GM12878 (cell line): ENCODE measurements at places on chromosomes 12 and 14. TPM values are rescaled to one million over a fixed set of nuclear protein-coding genes. Genes with fewer than 3 reads are reported as not detected.

GRCh38 chr14:39469094-39469710 is 37.0 kb upstream of the FBXO33 start:
- H3K4me1 ChIP-seq = no peaks in the 10 kb centered on the region
- no peaks in the 10 kb centered on the region for H3K27me3 ChIP-seq
- DNase-seq = no peak
- H3K36me3 ChIP-seq = no peaks in the 10 kb centered on the region

GRCh38 chr14:61396694-61397093 is 75.3 kb downstream of the PRKCH start:
- DNase-seq = no peak
- H3K36me3 ChIP-seq = peaks cover 4% of the 10 kb centered on the region; the same call in 1 of the 2 replicates
- peaks cover 14% of the 10 kb centered on the region for H3K4me1 ChIP-seq
- H3K27ac ChIP-seq = no peak overlapping the region
- H3K27me3 ChIP-seq = no peaks in the 10 kb centered on the region

- peaks cover 7% of the 10 kb centered on the region for H3K4me1 ChIP-seq
- H3K36me3 ChIP-seq = no peaks in the 10 kb centered on the region
- no peaks in the 10 kb centered on the region for H3K27me3 ChIP-seq
- H3K27ac ChIP-seq = no peak overlapping the region
- no peak for DNase-seq
Measured at GRCh38 chr14:97704316-97704885, 907.2 kb downstream of the VRK1 start.

DNA sequence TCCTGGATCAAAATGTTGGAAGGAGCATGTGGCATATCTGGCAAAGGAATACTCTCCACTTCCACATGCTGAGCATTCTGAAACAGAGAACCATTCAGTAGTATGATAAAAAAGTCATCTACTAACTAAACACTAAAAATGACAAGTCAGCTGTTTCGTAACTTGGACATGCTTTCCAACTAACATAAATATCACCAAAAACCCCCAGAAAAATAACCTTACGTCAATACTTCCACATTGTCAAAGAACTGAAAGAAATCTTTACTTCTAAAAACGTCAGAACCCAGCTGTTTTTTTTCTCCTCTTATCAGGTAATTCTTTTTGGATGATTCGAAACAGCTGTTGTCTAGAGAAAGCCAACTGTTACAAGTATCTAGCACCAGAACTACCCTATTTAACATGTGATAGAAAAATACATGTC is 8.2 kb downstream of the WBP11 start:
- no peak overlapping the region for H3K4me3 ChIP-seq
- DNase-seq = no peak
- no peaks in the 10 kb centered on the region for H3K27me3 ChIP-seq
- peaks cover 41% of the 10 kb centered on the region for H3K36me3 ChIP-seq
- no peaks in the 10 kb centered on the region for H3K4me1 ChIP-seq
- no peak overlapping the region for H3K27ac ChIP-seq

DNA sequence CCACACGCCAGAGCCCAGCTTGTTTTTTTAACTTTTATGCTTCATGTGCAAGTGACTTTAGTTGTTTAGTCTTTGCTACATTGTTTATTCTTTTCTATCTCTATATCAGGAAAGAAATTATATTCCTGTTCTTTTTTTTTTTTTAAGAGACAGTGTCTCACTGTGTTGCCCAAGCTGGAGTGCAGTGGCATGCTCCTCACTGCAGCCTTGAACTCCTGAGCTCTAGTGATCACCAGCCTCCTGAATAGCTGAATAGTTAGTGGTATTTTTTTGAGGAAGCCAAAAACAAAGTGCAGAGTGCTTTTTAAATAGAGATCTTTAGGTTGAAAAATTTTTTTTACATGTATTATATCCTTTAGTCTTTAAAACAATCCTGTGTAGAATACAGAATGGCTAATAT is 58.2 kb downstream of the ETNK1 start:
- peaks cover 4% of the 10 kb centered on the region for H3K36me3 ChIP-seq
- no peak overlapping the region; the same call in 1 of the 2 replicates for H3K27ac ChIP-seq
- H3K4me1 ChIP-seq = peaks cover 18% of the 10 kb centered on the region

- no peak for DNase-seq
- H3K27ac ChIP-seq = no peak overlapping the region
- no peaks in the 10 kb centered on the region for H3K27me3 ChIP-seq
- no peaks in the 10 kb centered on the region for H3K36me3 ChIP-seq
Measured at GRCh38 chr12:74454109-74454508, 83.5 kb upstream of the ATXN7L3B start.

- no peak for DNase-seq
- no peaks in the 10 kb centered on the region for H3K4me1 ChIP-seq
- H3K27ac ChIP-seq = no peak overlapping the region
- H3K36me3 ChIP-seq = no peaks in the 10 kb centered on the region
Measured at GRCh38 chr12:56081393-56082347, 1.7 kb downstream of the ERBB3 start.

DNA sequence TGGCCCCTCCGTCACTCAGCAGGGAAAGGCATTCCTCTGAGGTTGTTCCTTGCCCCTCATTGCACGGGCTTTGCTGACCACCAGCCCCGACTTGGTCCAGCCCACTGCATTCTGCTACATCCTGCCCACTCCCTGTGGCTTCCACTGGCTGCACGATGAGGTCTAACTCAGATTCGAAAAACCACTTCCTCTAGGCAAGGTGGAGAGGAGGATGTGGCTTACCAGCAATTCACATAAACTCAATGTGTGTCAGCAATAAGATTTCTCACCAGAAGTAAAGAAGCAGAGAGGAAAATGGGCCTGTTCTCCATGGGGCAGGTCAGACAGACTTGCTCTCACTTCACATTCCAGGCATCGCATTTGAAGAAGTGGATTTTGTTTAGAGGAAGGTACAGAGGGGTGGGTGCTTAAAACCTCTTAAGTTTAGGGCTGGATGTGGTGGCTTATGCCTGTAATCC is 14.7 kb downstream of the GPR68 start:
- H3K27ac ChIP-seq = peak overlapping the region; percentile 92
- H3K4me1 ChIP-seq = peaks cover 53% of the 10 kb centered on the region
- no peaks in the 10 kb centered on the region for H3K27me3 ChIP-seq
- peak; percentile 96 for DNase-seq

DNA sequence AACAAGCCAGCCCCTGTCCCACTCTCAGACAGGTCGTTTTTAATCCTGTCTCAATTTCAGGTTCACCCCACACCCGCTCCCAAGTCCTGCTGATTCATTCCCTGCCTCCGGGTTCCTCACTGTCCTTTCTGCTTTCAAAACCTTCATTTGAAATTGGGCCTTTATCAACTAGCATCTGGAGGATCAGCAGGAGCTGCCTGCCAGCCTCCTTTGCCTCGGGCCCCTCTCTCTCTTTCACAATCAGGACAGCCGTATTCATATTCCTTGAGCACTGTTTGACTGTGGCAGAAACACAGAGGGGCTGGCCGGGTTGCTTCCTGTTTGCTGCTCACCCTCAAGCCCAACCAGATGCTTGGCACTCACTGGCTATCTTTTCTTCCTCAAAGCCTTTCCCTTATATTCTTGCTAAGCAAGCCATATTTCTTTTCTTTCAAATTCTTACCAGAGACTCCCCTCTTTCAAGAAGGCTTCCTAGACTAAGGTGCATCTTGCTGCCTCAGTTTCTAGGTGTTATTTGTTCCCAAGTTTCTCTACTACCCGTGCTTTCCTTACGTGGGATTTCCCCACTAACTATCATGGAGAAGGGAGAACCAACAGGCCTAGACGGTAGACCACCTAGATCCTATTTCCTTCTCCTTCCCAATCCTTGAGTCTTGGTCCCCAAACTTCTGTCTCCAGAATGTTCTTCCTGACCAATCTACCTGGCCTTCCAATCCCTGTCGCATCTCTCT is 3.0 kb downstream of the GALNT6 start:
- peak overlapping the region; percentile 52 for H3K4me3 ChIP-seq
- no peaks in the 10 kb centered on the region; the same call in 1 of the 2 replicates for H3K36me3 ChIP-seq
- no peaks in the 10 kb centered on the region for H3K27me3 ChIP-seq
- H3K4me1 ChIP-seq = peaks cover 35% of the 10 kb centered on the region
- no peak for DNase-seq

Gene BEST3
- not detected in 2 replicates for total RNA-seq

Gene NOS1
- 0.03 TPM in 1 of 2 replicates, not detected in the other for total RNA-seq

GRCh38 chr12:117277875-117278274 is 83.6 kb downstream of the NOS1 start:
- DNase-seq = no peak
- no peak overlapping the region for H3K4me3 ChIP-seq
- H3K4me1 ChIP-seq = peaks cover 4% of the 10 kb centered on the region
- no peaks in the 10 kb centered on the region for H3K27me3 ChIP-seq
- H3K36me3 ChIP-seq = no peaks in the 10 kb centered on the region
- H3K27ac ChIP-seq = no peak overlapping the region

DNA sequence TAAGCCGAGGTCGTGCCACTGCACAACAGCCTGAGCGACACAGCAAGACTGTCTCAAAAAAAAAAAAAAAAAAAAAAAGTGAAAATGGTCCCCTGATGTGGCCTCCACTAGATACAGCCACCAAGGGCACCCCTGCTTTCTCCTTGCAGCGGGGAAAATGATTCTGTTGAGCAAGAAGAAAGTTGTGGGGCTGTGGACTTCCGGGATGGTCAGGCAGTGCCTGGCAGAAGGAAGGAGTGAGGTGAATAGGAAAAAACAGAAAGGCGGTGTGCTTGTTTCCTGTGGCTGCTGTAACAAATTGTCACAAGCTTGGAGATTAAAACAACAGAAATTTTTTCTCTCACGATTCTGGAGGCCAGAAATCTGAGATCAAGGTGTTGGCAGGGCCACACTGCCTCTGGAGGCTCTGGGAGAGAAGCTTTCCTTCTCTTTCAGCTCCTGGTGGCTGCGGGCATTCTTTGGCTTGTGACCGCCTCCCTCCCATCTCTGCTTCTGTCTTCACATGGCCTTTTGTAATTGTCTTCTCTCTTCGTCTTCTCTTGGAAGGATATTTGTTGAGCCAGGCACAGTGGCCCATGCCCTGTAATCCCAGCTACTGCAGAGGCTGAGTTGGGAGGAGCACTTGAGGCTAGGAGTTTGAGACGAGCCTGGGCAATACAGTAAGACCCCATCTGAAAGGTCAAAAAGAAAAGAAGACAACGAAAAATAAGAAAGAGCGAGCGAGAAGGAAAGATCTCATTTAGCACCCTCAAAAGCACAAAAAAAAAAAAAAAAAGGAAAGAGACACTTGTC is 116.6 kb upstream of the MED13L start:
- no peaks in the 10 kb centered on the region for H3K36me3 ChIP-seq
- no peaks in the 10 kb centered on the region; the same call in none of the 2 replicates for H3K27me3 ChIP-seq
- H3K4me3 ChIP-seq = no peak overlapping the region
- no peaks in the 10 kb centered on the region for H3K4me1 ChIP-seq

- H3K36me3 ChIP-seq = 0 out of 2 replicates have a peak, but pooled peaks cover 3% of the 10 kb centered on the region
- no peak for DNase-seq
- H3K27ac ChIP-seq = no peak overlapping the region
- H3K4me3 ChIP-seq = no peak overlapping the region
Measured at GRCh38 chr12:7096979-7097378, 4.7 kb upstream of the C1R start.

DNA sequence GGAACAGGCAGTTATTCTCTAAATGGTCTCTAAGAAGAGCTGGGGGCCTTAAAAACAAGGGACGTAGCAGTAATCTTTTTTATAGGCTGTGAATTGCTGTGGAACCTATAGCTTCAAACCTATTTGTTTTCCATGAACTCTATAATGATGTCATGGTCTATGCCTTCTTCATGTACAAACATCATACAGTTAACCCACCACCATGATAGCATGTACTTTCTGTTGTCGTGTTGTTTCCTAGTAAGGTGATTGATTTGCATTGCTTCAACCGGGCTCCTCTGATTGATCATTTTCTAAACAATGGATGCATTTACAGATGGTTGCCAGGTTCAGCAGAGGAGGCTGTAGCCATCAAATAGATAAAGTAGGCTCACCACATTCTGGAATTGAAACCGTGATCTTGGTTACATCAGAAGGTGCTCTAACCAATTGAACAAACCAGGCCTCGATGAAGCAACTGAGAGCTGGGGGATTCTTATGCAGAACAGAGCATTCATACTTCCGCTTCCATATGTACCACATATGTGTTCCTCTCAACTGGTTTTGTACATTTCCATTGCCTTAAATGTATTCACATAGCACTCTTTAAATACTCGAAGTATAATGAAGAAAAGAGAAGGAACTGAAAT is 25.6 kb upstream of the PCNX1 start:
- no peaks in the 10 kb centered on the region for H3K36me3 ChIP-seq
- DNase-seq = peak; percentile 84
- H3K4me1 ChIP-seq = peaks cover 57% of the 10 kb centered on the region
- peak overlapping the region; percentile 43 for H3K27ac ChIP-seq
- H3K27me3 ChIP-seq = no peaks in the 10 kb centered on the region

Gene IQSEC3
- not detected in 2 replicates for total RNA-seq

GRCh38 chr12:67621112-67621511 is 27.4 kb upstream of the DYRK2 start:
- no peaks in the 10 kb centered on the region for H3K27me3 ChIP-seq
- no peaks in the 10 kb centered on the region for H3K4me1 ChIP-seq
- no peak for DNase-seq
- no peak overlapping the region for H3K27ac ChIP-seq
- no peaks in the 10 kb centered on the region for H3K36me3 ChIP-seq
- H3K4me3 ChIP-seq = no peak overlapping the region

DNA sequence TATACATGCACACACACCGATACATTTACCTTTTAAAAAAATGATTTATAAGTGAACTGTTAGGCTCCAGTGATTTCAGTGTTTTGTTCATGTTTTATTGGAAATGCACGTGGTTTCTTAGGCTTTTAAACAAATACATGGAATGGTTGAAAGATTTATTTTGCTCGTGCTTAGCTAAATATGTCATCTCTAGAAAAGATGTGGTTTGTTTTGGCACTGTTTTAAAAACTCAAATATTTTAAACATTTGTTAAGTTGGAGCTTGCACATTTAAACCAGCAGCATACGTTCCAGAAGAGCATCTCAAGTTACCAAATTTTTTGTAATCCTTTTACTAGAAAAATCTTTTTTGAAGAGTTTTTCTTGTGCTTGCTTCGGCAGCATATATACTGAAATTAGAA is 44.5 kb downstream of the FOXA1 start:
- no peaks in the 10 kb centered on the region for H3K27me3 ChIP-seq
- H3K4me1 ChIP-seq = no peaks in the 10 kb centered on the region
- DNase-seq = no peak
- H3K27ac ChIP-seq = no peak overlapping the region

Gene ASPG
- 0.29 TPM in 1 of 2 replicates, not detected in the other for total RNA-seq
